Astrocyte of the spinal cord (primary cell): ENCODE measurements at places on chromosomes 3 and 15.

- DNase-seq: no peak
Observed at GRCh38 chr3:141544697-141545096, 57.9 kb downstream of the RASA2 start.

DNA sequence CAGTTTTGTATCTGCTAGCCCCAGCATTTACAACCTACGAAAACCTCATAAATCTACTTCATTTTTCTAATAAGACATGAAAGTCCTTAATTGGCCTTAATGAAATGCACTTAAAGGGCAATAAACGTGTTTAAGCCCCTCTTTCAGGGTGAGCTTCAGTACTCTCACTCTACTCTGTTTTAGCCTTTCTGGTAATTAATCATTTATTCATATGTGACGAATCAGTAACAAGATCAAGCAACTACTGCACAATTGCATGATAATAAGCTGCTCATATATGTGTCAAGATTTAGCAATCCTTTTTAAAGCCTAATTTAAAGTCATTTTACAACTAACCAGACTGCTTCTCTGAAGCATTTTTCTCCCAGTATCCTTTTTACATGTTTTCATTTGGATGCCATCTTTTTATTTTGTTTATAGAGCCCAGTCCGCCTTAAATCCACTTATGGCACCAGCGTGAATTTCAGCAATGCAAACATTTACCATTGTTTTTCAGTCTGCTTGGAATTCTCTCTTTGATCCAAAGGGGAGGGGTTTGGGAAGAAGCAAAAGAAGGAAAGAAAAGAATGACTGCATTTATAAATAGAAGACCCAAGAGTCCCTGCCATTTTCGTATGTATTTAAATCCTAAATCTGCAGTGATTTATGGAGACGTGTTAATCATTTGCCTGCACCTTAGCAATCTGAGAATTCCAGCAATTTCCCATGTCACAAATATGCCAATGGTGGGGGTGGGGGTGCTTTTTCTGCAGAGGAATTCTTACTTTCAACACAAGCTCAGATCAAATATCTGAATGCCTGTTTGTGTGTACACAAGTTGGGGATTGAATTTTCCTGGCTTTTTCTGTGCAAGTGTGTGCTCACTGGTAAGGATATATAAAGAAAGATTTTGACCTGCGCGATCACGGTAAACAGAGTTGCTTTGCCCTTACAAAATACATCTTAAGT is 230.8 kb upstream of the TBC1D5 start:
- DNase-seq: no peak

DNA sequence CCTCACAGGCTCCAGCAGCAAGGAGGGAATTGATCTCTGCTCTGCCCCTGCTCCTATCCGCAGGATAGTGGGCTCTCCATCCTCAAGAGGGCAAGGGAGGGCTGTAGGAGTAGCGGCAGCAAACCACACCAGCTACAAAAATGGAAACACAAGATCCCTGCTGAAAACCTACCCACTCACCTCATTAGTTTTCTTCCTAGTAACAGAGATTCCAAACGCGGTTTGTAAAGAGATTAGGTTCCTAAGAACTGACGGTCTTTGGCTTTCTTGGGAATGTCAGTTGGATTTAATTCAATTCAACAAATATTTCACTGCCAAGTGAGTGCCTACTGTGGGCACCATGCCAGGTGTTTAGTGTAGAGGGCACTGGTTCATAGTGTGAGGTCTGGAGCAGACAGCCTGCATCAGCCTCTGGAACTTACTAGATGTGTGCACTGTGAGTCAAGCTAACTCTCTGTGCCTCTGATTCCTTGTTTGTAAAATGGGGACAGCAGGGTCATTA is 84.7 kb downstream of the MRPL46 start:
- peak; percentile 7 for DNase-seq

DNA sequence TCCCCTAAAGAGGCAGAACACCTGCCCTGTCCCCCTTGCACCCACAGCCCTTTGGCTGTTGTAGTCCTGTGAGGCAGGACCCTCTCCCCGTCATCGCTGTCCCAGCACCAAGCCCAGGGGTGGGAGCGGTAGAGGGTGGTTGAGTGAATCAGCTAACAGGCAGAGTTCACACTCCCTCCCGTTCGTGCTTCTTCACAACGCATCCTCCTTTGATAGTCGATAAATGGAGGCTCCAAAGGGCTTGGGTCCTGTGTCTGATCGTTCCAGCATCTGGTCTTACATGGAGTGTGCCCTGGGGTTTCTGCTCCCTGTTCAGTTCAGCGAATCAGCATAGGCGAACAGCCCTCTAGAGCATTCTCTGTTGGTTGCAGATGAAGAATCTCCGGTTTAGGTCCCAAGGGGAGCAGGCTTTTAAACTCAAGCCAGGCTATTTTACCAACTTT is 820 bp upstream of the HMCES start:
- DNase-seq: peak; percentile 14

GRCh38 chr3:157030712-157031111 is 129.2 kb downstream of the CCNL1 start:
- DNase-seq: no peak
